ENCODE measurements at places on chromosomes 1 and 21.

DNA sequence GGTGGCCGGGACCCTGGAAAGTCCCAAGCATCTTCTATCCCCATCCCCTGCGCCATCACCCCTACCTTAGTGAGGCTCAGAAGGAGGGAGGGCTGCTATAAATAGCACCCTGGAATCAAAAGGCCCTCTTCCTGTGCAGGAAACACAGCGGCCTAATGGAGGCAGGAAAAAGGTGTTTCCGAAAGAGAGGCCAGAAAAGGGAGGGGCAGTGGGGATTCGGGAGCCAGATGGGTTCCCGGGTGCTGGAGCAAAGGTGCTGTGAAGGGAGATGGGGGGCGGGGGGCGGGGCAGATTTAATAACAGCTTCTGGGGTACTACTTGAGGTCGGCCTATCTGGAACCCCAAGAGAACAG lies 16.6 kb downstream of the NAV1 start:
- DNase-seq = no peak

- no peak for DNase-seq
Observed at GRCh38 chr1:235865565-235866204, 1.0 kb downstream of the LYST start.

DNA sequence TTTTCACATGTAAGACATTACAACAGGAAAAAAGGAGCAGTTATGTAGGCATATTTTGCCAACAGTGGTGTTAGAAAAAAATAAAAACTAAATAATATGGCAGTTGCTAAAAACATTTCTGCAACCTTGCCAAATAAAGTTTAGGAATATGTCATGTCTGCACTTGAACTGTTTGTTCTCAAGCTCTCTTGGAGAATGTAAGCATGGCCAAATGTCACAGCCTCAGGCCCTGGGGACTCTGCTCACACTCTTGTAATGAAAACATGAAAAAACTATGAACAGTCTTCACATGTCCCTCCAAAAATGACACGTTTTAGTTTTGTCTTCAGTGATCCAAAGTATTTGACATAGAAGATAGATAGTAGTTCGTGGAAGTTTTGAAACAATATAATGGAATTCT lies 753.3 kb downstream of the LTN1 start:
- no peak for DNase-seq

GRCh38 chr1:24154215-24154614 lies 11.3 kb upstream of the IL22RA1 start:
- no peak for DNase-seq

DNA sequence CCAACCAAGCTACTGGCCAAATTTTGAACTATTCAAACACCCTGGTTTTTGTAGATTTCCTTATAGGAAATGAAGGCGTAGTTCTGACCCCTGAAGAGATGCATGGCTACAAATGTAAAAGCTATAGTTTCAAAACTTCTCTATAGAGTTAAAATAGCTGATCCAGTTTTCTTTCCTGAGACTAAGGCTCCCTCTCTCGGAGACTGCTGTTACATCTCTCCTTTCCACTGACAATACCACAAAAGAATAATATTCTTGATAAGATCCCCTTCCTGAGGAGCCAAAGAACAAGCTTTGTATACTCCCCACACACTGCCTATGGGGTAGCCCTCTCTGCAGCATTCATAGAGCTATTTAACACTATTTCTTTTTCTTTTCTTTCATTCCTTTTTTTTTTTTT lies 6.7 kb upstream of the CFAP126 start:
- DNase-seq = no peak

DNA sequence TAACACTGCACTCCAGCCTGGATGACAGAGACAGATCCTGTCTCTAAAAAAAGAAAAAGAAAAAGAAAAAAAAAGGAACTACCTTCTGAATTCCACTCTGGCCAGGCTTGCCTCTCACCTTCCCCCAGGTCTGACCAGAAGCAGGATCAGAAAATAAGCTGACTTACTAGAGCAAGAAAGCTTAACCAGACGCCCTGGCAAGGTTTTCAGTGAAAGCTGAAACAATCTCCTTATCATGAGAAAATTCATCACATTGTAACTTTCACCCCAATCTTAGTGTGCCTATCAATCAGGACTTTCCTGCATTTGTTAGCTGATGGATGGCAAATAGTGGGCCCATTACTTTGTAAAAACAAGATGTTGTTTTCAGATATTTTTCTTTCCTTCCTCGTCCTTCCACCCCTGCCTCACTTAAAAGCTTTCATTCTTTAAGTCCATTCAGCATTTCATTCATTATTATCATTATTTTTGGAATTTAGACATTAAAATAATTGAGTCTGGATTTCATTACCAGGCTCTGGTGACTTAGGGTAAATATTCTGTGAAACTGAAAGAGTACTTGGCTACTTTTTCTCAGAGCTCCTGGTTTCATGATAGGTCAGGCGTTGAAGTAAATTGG lies 96.5 kb upstream of the CD34 start:
- no peak for DNase-seq

DNA sequence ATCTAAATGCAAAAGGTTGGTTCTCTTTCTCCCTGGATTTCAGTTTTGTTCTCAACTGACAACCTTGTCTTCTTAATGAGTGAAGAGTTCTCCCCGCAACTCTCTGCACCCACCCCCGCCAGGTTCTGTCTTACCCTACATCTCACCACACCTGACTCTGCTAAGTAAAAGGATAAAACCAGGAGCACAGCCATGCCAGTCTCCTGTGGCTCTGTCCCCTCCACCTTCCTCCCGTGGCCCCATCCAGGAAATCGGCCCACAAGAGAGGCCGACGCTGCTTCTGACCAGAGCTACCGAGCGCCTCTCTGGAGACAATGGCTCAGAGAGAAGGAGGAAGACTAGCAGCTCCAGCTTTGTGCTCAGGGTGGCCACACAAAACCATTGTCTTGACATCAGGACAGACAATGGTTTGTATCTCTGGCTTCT lies 72.2 kb downstream of the PLEKHA6 start:
- no peak for DNase-seq

GRCh38 chr1:108080448-108080847 lies 115.5 kb upstream of the VAV3 start:
- DNase-seq = no peak

DNA sequence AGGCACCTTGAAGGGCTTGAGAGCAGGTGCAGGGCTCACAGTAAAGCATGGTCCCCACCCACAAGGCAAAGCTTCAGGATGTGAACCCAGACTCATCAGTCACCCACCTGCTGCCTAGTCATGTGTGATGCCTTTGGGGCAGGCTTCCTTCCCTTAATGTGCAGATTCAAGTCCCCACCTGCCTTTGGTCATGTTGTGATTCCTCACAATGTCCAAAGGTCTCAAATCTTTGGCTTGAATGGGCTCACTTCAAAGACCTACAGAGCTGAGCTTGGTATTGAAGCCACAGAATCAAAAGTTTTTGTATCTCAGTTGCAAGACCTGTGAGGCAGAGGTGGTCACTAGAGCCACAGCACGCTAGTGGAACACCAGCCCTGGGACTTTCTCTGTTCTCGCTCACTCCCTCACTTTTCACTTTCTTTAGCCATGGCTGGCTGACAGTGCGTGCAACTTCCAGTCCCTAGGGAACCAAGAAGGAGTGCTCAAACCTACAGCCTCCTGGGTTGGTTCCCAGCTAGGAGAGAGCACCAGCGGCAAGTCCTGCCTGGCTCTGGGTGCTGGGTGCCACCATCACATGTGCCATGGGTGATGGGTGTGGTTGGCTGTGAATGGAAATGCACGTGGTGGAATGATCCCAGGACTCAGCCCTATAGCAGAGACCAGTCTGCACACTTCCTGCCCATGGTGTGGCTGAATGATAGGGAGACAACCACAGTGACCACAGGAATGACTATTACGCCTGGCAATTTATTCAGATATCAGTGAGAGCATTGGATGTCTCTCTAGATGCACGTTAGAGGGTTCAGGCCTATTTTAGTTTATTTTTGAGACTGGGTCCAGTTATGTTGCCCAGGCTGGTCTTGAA lies 26.4 kb upstream of the CLIC6 start:
- DNase-seq = no peak

- DNase-seq = no peak
Observed at GRCh38 chr1:42336978-42337377, 1.9 kb upstream of the FOXJ3 start.

DNA sequence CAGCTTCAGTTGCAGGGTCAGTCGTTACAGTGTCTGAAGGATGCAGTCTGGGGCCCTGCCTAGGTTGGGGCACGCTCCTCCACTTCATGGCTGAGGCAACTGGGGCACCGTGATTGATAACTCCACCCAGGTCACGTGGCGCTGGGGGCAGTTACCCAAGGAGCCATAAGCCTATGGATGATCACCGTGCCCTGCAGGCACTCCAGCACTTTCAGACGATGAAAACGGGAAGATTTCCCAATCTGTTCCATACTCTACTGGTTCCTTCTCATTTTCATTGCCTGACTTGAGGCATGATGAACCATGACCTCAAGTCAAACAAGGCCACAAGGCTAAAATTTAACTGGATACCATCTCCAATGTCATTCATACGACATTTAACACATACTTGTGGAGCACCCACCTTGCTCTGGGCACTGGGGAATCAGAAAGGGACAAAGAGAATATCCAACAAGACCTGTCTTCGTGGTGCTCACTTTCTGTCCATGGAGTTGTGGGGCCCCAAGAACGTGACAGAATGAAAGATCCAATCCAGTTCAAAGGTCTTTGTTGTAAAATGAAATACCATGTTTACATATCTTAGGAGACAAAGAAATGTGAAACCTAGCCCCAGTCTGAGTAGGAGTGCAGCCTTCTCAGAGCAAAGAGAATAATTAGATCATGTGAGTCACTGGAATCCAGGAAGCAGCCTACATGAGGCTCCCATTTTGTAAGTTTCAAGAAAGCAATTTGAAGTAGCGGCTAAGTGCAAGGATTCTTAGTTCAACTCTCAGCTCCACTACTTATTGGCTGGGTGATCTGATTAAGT lies 39.4 kb upstream of the SPOCD1 start:
- DNase-seq = no peak

- DNase-seq = no peak
Observed at GRCh38 chr1:17564458-17565393, 25.2 kb downstream of the ARHGEF10L start.

GRCh38 chr1:44740179-44740617 lies 561 bp downstream of the KIF2C start:
- DNase-seq = no peak

DNA sequence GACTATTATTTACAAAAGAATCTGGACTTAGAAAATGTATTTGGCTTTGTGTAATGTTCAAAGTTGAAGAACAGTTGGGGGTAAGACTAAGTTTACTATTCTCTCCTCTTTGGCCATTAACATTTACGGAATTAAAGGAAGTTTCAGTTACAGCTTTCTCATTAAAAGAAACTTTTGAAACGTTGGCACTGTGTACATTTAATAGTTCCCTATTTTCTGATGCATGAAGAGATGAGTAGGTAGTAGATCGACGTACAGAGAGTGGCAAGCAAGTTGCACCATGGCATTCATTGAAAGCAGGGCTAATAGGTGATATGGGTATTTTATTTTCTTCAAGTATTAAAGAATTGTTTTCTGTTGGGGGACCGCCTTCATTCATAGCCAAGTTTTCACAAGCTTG lies 3.2 kb downstream of the ASPM start:
- DNase-seq = no peak

DNA sequence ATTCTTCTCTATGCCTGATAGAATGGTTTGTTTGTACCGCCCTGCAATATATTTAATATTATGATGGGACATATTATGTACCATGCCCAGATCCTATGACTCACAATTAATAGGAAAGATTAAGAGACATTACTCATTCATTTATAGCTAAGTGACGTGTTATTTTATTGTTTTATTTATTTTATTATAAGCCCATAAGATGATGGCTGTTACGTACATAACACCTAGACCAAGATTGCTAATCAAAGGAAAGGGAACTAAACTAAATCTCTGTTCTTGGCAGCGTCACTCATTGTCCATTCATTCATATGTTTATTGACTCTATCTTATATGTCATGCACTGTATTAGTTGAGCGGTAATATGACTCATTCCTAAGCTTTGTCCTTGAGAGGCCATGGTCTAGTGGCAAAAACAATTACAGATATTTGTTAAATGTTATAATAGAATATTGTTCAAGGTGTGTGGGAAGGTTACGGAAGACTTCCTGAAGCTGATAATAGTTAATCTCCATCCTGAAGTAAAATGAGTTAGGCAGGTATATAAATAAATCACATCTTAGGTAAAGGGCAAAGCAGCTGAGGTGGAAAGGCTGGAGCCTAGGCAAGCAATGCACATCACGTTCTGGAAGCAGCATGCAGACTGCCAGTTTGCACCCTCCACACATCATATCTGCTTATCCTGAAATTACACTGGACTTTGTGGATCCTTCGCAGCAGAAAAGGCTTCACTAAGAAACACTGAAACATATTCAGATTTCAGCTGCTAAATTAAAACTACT lies 16.6 kb upstream of the CD55 start:
- no peak for DNase-seq

GRCh38 chr1:18118078-18118477 lies 10.5 kb downstream of the IGSF21 start:
- no peak for DNase-seq

DNA sequence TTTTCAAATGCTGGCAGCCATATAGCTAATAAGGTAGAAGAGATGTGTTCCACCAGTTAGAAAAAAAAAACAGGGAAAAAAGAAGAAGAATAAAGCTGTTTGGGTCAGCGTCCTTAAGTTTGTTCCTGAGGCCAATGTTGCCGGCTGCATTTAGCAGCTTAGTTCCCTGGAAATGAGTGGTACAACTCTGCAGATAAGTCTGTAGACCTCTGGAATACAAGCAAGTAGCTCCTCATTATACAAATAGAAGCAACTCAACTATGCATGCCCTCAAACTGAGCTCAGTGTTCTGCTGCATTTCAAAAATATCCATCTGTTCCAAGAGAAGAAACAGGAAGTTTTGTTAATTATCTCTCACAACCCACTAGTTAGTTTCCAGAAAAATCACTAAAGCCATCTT lies 181.2 kb upstream of the PKN2 start:
- no peak for DNase-seq

DNA sequence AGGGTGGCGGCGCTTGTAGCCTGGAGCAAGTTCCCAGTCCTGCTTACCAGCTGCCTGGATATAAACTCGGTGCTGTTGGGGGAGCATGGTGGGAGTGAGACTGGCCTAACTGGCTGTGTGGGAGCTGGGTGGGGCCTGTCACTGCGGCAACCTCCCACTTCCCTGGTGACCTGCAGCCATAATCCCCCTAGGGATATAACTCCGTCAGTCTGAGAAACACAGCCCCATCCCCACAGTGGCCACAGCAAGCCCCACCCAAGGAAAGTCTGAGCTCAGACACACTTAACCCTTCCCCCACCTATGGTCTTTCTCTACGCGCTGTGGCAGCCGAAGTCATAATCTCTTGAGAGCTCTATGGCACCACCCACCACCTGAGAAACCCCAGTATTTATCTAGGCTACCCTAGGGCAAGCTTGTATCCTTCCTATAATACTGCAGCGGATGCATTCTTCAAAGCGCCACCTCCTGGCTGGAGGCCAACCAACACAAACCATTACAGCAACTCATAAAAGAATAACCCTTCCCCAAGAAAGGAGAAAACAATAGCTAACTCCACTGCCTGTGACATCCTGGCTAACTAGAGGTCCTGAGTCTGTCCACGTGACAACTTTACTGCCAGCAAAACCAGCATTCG lies 57.4 kb downstream of the ZNF648 start:
- DNase-seq = no peak

GRCh38 chr1:97042551-97042950 lies 321.0 kb downstream of the PTBP2 start:
- DNase-seq = no peak

Data from spleen (tissue), 13 donors.